Sciatic nerve (tissue), 2 donors: ENCODE measurements at places on chromosomes 5 and 9. TPM values are rescaled to one million over a fixed set of nuclear protein-coding genes. Genes with fewer than 3 reads are reported as not detected.

The COL27A1 gene
- 42.4 TPM for total RNA-seq

The FOXD4 gene
- total RNA-seq, result 0.45 TPM

The RASGRF2 gene
- total RNA-seq, result 63.8 TPM

The FAM221B gene
- not detected for total RNA-seq

The SYK gene
- total RNA-seq, result 25.6 TPM

The B4GALT1 gene
- 85.3 TPM for total RNA-seq
